ENCODE measurements at places on chromosomes 4 and X. TPM values are rescaled to one million over a fixed set of nuclear protein-coding genes. Genes with fewer than 3 reads are reported as not detected.

Gene PPARGC1A
- 12.9 TPM for total RNA-seq

DNA sequence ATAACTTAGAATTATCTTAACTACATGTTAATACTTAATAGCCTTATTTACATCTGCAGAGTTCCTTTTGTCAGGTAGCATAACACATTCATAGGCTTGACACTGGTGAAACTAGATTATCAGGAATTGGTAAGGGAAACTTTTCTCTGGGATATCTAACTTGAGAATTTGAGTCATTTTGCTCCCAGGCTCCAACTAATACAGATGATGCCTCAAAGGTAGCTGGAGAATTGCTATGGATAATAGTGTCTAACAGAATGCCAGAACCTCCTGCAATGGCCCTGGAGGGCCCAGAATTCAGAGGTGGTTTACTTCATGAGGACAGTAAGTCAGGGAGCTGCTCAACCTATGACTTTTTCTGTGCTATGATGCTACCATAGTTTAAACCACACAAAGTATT lies 13.9 kb upstream of the TMPRSS11D start:
- no peaks in the 10 kb centered on the region for H3K36me3 ChIP-seq
- H3K27me3 ChIP-seq: no peaks in the 10 kb centered on the region
- H3K4me3 ChIP-seq: no peak overlapping the region
- H3K4me1 ChIP-seq: no peaks in the 10 kb centered on the region
- DNase-seq: no peak
- H3K27ac ChIP-seq: no peak overlapping the region

GRCh38 chr4:152947311-152947710 lies 11.2 kb downstream of the FHDC1 start:
- no peak for DNase-seq
- no peaks in the 10 kb centered on the region for H3K36me3 ChIP-seq
- peaks cover 3% of the 10 kb centered on the region for H3K4me1 ChIP-seq

DNA sequence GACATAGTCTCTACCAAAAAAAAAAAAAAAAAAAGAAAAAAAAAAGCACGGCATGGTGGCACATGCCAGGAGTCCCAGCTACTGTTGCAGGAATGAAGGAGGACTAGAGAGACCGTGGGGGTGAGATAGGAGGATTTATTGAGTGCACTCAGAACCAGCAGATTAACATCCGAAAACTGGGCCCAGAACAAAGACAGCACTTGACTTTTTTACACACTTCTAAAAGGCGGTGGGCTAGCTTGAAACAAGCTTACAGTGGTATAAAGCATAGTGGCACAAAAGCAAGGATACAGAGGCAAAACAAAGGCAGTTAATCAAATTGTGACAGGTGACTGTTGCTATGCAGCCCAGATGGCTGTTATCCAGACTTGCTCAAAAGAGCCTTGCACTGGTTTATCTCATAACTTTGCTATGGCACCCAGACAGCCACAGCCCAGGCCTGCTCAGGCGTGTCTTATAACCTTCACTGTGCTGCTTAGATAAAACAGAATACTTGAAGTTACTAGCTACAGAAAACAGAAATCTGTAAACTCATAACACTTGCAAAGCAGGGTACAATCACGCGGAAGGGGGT lies 9.9 kb upstream of the PI4K2B start:
- H3K36me3 ChIP-seq: no peaks in the 10 kb centered on the region
- no peak for DNase-seq
- H3K4me1 ChIP-seq: no peaks in the 10 kb centered on the region
- H3K27me3 ChIP-seq: no peaks in the 10 kb centered on the region
- no peak overlapping the region for H3K4me3 ChIP-seq
- H3K27ac ChIP-seq: no peak overlapping the region

- H3K4me1 ChIP-seq: no peaks in the 10 kb centered on the region
- H3K27ac ChIP-seq: no peak overlapping the region
- no peak overlapping the region for H3K4me3 ChIP-seq
- no peaks in the 10 kb centered on the region for H3K36me3 ChIP-seq
- no peak for DNase-seq
Observed at GRCh38 chrX:106702636-106703035, 23.9 kb upstream of the RNF128 start.

DNA sequence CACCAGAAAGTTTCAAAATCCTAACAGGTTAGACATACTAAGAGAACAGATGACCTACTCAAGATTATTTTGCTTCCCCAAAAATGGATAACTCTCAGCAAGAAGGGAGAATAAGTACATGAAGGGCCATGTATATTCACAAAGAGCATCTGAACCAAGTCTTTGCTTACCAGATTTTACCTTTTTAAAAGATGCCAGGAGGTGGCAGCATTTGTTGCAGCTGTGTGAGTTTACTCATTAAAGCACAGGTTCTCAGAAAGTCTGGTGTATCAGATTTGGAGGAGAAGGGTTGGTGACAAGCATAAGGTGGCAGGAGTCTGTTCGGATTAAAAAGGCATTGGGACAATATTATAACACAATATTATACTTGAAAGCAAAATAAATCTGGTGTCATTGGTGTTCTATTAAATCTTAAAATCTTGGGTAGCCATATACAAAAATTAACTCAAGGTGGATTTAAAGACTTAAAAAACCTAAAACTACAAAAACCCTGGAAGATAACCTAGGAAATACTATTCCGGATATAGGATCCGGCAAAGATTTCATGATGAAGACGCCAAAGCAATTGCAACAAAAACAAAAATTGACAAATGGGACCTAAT lies 51.3 kb upstream of the NFKB1 start:
- H3K4me3 ChIP-seq: no peak overlapping the region
- DNase-seq: no peak
- H3K36me3 ChIP-seq: no peaks in the 10 kb centered on the region
